HEK293T (cell line): ENCODE measurements at places on chromosomes 3 and 15.

GRCh38 chr15:81256916-81257315, 60.2 kb downstream of the IL16 start:
- DNase-seq = no peak

DNA sequence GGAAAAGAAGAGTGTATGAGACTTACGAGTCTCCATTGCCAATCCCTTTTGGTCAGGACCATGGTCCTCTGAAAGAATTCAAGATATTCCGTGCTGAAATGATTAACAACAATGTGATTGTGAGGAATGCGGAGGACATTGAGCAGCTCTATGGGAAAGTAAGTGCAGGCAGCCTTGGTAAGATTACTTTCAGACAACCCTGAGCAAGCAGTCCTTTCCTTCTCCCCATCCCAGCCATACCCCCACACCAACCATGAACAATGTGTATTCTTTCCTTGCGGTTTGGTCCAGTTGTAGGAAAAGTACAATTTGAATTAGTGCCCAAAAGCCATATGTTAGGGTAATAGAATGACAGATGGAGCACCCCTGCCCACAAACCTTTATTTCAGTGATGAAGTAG, 5.6 kb downstream of the TSEN2 start:
- DNase-seq = no peak

GRCh38 chr3:139222100-139222657, 121.6 kb upstream of the MRPS22 start:
- DNase-seq = no peak

- no peak for DNase-seq
Observed at GRCh38 chr3:163327086-163327485, 1751.2 kb downstream of the SI start.

GRCh38 chr15:57865294-57865693, 158.8 kb downstream of the POLR2M start:
- peak; percentile 9 for DNase-seq

DNA sequence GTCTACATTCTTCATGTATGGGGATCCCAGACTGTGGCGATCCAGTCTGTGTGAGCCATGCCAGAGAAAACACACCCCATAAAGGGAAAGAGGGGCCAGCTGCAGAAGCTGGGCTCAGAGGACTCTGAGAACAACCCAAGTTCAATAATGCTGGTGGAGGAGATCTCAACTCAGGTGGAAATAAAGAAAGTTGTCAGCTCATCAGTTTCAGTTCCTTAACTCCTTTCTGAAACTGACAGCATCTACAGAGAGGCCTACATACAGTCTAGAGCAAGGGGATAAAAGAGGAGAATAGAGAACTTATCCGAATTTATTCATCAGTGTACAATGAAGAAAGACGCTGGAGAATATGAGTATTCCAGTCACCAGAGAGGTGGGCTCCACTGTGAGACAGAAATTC, 77.0 kb downstream of the NTRK3 start:
- DNase-seq = no peak

DNA sequence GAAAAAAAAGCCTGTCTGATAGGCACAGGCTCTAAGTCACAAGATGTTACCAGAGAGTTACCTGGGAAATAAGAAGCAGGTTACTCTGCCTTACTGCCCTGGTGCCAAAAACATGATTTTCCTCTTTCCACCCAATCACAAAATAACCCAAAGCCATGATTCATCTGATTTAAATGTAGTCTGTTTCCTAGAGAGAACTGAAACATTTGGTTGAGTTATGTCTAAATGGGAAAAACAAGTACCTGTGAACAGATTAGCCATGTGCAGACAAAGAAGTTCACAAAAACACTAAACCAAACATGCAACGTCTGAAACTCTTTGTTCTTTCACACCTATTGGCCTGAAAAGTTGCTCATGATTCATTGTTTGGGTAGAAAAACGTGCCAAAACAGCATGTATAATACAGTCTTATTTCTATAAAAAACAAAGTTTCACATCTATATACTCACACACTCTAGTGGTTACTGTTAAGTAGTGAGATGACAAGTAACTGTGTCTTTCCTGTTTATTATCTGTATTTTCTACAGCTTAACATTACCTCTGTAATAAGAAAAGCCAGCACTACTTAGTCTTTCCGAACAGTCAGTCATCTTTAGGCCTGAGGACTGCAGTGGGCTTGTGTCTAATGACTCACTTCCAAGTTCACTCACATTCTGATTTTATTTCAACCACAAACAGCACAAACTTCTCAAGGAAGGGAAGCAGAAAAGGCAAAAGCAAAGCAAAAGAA, 30.2 kb downstream of the FAM174B start:
- no peak for DNase-seq

DNA sequence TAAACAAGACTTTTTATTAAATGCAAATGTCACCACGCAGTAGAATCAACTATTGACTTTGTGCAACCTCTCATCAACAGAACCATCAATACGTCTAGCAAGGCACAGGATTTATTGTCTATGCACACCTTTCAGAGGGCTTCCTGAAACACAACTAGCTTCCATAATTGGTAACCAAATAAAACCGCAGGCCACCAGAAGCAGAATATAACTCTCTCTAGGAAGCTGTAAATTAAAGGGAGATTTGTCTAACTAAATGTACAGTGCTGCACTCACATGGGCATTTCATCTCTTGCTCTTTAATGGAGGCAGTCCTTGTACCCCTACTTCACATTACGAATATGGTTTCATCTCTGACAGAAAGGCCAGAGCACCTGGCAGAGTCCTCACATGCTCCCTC, 93.0 kb downstream of the FHIT start:
- DNase-seq = no peak

DNA sequence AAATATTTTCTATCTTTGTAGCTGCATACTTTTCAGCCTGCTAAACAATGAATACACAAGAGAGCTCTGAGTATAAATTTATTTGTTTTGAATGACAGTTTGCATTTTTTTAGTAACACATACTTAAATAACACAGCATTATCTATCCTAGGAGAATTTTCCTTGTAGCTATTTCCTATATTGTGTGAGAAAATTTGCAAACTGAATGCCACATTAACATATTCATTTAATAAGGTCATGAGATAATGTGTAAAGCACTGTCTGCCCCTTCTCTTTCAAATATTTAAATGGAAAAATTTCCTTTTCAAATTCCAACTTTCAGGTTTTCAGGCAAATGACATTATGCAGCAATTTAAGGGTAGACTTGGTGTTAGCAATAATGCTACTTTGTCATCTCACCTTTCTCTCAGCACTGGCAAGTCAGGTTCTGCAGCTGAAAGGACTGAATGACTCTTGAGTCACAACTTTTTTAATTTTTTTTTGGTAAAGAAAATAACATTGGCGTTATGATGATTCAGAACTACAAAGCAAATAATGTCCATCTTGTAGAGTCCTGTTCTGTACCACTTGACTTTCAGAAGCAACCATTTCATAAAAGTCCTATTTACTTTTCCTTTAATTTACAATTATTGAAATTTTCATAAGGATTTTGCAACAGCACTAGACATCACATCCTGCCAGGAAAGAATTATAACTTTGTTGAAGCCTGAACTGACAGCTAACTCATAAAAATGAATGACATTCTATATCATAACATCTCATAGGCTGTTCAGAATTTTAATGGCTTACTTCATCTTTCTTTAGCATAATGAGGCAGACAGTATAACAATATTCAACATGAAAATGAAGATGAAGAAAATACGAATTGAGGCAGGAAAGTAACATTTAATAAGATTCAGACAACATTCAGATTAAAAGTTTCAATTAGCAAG, 681.6 kb upstream of the SEMA6D start:
- no peak for DNase-seq

DNA sequence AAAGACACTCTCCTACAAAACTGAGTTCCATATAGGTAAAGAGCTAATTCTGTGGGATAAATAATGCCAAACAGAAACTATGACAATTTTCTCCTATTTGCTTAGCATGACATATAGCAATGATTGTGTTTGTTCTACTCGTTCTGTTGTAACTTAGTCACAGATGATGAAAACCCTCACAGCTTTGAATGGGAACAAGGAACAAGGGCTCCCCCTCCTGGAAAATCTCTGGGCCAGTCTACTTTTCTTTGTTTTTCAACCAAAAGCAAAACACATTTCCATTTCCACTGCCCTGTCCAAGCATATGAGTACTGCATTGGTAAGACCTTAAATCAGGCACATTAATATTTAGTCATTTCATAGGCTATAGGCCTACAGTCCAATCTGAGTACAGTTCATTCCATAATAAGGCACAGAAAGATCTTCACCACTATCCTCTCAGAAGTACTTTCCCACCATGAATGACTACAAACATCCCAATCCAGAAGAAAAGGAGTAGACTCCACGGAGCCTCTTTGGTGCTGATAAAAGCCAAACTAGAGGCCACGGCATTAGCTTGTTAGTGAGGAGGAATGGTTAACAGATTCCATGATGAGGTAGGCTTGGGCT, 67.1 kb downstream of the ATP8B4 start:
- peak; percentile 15 for DNase-seq

GRCh38 chr15:81950841-81951414, 94.9 kb downstream of the MEX3B start:
- DNase-seq = peak; percentile 44

GRCh38 chr15:49083401-49084284, 37.4 kb upstream of the SECISBP2L start:
- DNase-seq = no peak

DNA sequence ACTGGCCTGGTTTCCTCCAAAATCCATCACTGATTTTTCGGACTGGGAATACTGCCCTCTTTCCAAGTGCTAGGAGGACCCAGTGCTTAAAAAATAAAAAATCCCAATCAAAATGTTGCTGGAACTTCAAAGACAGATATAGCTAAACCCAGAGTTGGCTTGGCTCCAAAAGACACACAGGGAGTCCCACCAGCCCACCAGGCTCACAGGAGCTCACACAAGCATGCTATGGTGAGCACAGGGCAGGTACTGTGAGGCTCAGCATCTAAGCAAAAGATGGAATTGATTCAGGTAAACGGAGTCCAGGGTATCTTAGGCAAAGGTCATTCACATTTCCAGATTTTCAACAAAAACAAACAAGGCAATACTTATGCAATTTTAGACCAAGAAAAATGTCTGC, 3.7 kb downstream of the TRANK1 start:
- DNase-seq = no peak

DNA sequence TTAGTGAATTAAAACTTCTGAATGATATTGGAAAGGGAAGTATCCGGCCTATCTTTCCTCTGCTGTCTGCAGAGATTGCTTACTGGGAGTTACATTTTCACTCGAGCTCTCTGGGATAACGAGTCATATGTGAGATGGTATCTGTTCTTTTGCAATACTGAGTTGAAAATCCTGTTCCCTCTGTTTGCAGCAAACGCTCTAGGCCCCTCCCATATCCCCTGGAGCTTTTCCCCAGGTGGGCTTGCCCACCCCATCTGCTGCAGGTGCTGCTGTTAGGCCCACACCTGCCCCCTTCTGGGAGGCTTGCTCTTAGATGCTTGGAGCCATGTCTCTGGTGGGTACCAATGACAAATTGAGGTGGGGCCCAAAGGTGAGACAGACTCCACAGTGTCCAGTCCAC, 42.7 kb upstream of the MTMR10 start:
- no peak for DNase-seq

DNA sequence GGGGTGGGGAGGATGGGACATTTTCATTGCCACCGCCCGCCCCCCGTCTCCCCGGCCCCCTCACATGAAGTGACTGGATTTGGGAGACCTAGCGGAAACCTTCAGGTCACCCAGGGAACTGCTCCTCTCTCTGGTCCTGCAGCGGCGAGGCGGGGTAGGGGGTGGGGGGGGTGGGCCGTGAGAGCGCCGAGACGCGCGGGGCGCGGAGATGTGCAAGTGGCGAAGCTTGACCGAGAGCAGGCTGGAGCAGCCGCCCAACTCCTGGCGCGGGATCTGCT, 712 bp upstream of the MME start:
- peak; percentile 48 for DNase-seq

DNA sequence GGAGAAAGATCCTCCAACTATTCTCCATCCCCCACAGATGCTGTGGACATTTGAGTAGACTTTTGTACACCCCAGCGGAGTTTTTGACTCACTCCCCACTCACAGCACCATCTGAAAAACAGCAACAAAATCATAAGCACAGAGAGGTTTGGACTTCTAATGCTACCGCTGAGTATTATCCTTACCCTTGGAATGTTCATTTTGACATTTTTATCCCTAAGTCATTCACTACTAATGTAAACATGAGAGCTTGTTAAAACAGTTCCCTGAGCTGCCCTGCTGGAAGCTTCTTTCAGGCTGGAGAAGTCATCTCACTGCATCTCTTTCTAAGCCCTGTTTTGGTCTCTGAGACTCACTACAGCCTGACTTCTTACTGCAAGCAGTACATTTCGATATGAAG, 1045.9 kb downstream of the MCTP2 start:
- no peak for DNase-seq

DNA sequence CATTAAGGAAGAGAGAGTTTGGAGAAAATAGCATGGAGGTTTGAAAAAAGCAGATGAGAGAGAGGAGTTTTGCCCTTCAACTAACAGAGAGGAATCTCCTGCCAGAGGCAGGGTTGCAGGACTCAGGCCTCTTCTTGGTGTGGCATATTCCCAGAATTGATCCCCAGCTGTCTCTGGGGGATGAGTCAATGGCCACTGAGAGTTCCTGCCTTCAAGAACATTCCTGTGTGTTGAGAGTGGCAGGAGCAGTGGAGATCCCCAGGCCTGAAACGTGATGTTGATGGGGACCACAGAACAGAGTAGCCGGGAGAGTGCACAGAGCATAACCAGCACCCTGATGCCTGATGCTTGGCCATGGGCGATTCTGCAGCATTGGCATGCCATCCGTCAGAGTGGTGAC, 348.4 kb upstream of the THBS1 start:
- no peak for DNase-seq

- DNase-seq = no peak
Observed at GRCh38 chr15:87961851-87962420, 294.6 kb downstream of the NTRK3 start.

GRCh38 chr3:138890555-138891187, 55.9 kb upstream of the PIK3CB start:
- DNase-seq = no peak

- DNase-seq = no peak
Observed at GRCh38 chr15:92921215-92922131, 21.3 kb downstream of the CHD2 start.

DNA sequence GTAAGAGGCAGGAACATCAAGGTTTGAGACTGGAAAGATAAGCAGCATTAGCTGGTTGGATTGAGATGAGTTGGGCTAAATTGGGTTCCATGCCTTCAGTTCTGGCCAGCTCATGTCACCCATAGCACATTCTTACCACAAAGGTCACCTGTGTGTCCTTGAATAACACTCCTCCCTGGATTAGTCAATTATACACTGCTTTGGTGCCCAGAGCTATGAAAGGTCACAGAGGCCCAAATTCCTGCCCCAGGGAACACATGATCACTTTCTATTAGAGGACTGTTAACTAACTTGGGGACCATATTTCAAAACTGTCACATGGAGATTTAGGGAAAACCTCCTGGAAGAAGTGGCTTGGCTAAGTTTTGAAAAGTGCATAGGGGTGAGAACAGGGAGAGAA, 40.1 kb upstream of the XCR1 start:
- DNase-seq = no peak
